ENCODE measurements at places on chromosomes 2 and 18.

- DNase-seq, result no peak
Measured at GRCh38 chr2:95329891-95330793, 33.0 kb downstream of the KCNIP3 start.

DNA sequence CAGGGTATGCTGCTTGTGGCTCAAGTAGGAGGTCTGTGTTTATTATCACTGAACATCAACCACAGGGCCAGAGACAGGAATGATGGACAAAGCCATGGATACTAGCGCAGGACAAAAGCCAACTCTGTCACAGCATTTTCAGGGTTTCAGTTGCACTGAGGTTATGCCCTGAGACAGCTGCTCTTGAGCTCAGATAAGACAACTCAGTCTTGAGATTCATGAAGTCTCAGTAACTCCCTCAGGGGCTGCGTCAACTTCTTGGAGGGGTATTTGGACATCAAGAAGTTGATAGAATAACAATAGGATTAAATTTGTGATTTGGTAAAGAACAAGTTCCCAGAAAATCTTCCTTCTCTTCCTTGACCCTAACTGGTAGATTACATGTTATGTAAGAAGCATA is 287.0 kb upstream of the SLC14A2 start:
- DNase-seq, result no peak

- no peak for DNase-seq
Measured at GRCh38 chr2:101360232-101360631, 27.1 kb downstream of the CREG2 start.

- DNase-seq, result no peak
Measured at GRCh38 chr18:73952296-73952946, 195.2 kb downstream of the FBXO15 start.

GRCh38 chr18:74896390-74896991 is 298.8 kb downstream of the ZNF407 start:
- no peak for DNase-seq

GRCh38 chr2:235391921-235392615 is 101.8 kb upstream of the AGAP1 start:
- no peak for DNase-seq

DNA sequence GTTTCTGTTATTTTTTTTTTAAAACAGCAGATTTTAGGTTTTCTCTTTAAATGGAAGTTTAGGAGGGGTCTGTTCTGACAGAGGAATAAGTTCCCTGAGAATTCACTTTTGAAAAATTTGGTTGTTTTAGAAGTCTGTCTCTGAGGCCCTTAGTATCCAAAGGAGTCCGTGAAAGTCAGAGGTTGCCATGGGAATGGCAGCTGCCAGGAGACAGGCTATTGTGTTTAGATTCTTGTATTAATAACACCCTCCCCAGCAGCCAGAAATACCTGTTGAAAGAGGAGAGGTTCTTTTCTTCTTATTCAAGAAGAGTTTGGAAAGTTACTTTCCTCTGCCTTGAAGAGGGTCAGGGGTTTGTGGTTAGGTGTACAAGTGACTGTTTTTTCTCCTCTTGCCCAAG is 29.5 kb downstream of the TNP1 start:
- DNase-seq, result no peak

GRCh38 chr2:31937741-31938140 is 73.1 kb downstream of the MEMO1 start:
- no peak for DNase-seq

DNA sequence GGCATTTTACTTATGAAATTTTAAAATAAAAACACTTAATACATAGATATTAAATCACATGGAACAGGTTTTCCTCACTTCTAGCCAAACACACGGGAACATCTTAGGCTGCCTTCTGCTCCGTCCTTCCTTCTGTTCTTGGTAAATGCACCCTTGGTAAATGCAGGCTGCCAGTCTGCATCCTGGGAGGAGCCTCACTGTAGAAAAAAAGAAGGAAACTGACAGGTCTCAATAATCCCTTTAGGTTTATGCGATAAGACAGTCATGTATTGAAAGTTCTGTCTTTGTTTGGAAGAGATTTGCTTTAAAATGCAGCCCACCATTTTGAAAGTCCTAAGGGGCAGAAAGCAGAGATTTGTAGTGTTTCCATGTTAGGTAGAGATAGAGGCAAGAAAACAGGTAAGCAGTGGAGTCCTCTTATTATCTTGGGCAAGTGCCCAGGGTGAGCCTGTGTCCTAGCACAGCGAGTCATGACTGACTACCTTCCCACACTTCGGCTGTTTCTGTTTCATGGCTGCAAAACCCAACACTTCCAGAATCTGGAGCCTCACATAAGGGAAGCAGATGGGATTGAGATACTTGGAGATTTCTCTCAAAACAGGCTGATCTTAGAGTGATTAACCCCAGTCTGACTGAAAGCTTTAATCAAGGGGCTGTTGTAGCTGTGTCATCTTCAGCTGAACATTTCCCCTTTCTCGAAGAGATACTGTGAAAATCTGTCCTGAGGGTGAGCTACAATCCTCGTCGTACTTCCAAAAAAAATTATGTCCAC is 131.4 kb upstream of the MAP3K20 start:
- no peak for DNase-seq

GRCh38 chr2:46239175-46239846 is 57.9 kb upstream of the EPAS1 start:
- no peak for DNase-seq

- DNase-seq, result no peak
Measured at GRCh38 chr2:216350214-216350791, 22.0 kb downstream of the MARCHF4 start.

DNA sequence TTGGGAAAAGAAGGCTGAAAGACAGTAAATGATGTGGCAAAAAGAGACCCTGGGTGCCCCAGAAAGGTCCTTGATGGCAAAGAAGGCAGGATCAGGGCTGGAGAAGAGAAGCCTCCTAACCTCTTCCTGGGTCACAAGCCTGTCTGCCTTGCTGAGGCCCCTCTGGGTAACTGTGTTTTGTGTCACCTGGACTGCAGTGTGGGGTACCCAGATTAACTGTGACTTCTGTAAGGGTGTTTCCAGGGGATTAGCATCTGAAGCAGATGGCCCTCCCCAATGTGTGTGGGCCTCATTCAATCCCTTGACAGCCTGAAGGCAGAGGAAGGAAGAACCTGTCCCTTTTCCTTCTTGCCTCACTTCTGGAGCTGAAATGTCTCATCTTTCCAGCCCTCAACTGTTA is 35.6 kb upstream of the APCDD1 start:
- DNase-seq, result no peak

DNA sequence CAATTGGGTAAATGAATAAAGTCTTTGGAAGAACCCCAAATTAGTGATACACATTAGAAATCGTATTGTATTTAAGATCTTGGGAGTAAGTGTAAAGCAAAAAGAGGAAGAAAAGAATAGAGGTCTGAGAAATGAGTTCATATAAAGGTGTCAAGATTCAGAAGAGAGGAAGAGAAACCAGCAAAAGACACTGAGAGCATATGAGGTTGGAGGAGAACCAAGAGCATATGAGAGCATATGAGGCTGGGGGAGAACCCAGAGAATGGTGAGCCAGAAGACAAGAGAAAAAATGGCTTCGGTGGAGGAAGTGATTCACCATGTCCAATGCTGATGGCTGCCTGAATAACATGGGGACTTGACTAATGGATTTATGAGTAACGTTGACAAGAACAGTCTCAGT is 620.1 kb upstream of the GCFC2 start:
- DNase-seq, result no peak

- no peak for DNase-seq
Measured at GRCh38 chr2:50133766-50134165, 898.2 kb downstream of the NRXN1 start.

GRCh38 chr2:222239091-222239490 is 59.7 kb downstream of the PAX3 start:
- DNase-seq, result no peak

DNA sequence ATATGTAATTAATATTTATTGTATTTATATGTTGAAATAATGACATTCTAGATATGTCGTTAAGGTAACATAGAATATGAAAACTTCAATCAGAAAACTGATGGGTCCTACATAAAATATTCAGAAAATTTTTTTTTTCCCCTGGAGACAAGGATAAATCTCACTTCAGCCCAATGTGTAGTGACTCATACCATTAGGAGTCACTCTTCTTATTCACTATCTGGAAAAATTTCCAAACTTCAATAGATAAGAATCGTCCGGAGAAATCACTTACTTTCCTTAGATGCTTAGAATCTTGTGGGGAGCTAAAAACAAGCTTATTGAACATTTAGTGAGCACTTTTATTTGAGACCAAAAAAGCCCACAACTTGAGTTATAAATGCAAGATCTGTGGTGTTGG is 4.6 kb downstream of the SERPINB13 start:
- DNase-seq, result no peak

DNA sequence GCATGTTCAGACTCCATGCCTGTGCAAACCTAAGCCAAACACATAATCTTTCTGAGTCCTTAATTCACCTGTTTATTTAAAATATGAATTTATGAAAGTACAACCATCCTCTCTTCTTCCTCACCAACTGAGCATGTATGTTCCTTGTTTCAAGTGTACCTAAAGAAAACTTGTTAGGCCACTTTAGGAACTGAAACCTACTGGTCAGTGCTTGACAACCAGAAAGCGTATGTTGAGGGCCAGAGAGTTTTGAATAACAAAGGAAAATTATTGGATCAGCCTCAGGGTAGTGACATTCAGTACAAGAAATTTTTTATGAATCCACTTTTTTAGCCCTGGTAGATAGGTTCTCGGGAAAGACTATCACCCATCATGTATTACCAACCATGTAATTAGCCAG is 847.6 kb upstream of the CELF4 start:
- no peak for DNase-seq

GRCh38 chr2:121200419-121201315 is 84.3 kb downstream of the TFCP2L1 start:
- DNase-seq, result no peak

DNA sequence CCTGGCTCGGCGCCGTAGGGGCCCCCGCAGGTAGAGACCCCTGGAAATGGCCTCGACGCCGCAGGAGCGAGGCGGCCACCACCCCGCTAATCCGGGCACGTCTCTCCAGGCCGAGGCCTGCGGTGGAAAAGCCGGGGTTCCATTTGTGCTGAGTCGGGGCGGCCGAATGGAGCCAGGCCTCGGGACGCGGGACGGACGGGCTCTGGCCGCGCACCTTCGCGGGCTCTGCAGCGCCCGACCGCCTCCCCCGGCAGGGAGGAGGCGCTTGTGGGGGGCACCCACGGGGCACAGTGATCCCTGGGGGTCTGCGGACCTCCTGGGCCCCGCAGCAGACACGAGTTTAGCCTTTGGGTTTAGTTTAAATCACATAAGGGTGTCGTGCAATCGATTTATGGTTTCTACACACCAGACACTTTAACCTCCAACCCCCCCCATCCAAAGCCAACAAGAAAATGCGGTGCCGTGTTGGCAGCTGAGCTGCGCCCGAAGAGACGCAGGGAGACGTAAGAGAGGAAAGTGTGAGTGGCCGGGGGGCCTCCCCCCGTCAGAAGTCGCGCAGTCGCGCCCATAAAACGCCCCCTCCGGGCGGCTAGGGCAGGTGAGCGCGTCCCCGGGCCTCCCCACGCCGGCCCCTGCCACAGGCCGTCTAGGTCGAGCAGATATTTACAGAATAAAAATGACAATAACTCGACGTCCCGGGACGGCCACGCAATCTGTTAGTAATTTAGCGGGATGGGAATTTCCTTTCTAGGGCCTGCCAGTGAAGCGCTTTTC is 1.0 kb upstream of the NFATC1 start:
- DNase-seq, result no peak

DNA sequence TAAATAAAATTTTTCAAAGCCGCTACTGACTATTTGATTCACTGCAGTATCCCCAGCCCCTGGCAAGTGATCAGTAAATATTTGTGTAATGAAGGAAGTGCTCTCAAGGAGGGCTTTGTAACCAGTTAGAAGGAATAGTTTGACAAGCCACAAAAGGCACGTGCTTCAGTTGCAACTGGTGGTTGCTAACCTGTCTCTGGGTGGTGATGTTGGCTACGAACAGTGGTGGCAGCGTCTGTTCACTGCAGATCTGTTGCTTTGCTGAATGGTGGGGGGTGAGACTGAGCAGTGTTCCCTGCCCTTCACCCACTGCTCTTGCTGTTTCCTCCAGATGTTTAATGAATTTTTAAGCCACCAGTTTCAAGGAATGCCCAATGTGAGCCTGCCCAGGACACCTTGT is 73.9 kb upstream of the SIX2 start:
- DNase-seq, result no peak

GRCh38 chr2:85291425-85292023 is 36.3 kb downstream of the TGOLN2 start:
- no peak for DNase-seq

GRCh38 chr2:64670047-64670446 is 16.3 kb upstream of the SERTAD2 start:
- DNase-seq, result no peak

- DNase-seq, result no peak
Measured at GRCh38 chr18:55651236-55651635, 63.2 kb upstream of the TCF4 start.

DNA sequence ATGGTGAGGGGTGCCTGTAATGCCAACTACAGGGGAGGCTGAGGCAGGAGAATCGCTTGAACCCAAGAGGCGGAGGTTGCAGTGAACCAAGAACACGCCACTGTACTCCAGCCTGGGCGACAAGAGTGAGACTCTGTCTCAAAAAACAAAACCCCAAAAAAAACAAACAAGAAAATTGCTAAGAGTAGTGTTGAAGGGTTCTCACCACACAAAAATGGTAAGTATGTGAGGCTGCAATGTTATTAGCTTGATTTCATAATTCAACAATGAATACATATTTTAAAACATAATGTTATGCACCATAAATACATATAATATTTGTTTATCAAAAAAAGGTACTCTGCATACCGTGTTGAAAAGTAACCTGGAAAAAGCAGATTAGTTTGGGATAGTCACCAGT is 45.8 kb downstream of the PSMG2 start:
- DNase-seq, result no peak

DNA sequence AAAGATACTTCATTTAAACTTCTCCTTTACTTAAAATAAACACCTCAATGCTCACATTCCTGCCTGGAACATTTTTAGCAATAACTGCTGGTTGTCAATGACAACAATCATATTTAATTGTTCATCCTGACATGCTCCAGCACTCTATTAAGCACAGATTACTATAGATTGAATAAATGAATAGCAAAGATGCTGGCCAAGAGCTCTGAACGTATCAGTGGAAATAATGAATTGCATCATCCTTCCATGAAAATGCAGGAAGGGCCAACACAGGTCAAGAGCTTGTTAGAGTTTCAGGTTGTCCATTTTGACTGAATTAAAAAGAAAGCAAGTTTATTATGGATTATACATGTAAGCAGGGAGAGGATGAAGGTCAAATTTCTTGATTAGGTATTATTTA is 994.0 kb downstream of the TSN start:
- DNase-seq, result no peak

- DNase-seq, result peak; percentile 75
Measured at GRCh38 chr2:9770308-9771100, 72.8 kb upstream of the TAF1B start.

DNA sequence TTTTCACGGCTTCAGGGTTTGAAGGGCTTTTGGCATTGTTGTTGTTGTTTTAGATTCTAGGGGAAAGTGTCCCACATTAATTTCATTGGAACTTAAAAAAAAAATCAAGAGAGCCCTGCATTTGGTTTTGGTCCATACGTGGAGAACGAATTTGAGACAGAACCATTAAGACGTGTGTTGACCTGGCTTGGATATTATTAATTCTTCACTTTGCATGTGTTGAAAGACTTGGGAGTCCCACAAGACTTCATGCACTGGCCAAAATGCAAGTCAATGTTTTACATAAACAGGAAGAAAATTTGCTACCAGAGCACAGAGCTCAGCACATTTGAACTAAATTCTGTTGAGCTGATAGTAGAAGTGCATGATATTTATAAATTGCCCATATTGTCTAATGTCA is 761.2 kb upstream of the ACVR2A start:
- no peak for DNase-seq

GRCh38 chr2:198004921-198005829 is 200.8 kb downstream of the PLCL1 start:
- DNase-seq, result no peak

All from neural crest cell (in vitro differentiated cells).